ENCODE measurements at places on chromosomes 3 and 15. TPM values are rescaled to one million over a fixed set of nuclear protein-coding genes. Genes with fewer than 3 reads are reported as not detected.
A peak's percentile ranks its signal among the peaks of the same experiment; 100 is the strongest.

DNA sequence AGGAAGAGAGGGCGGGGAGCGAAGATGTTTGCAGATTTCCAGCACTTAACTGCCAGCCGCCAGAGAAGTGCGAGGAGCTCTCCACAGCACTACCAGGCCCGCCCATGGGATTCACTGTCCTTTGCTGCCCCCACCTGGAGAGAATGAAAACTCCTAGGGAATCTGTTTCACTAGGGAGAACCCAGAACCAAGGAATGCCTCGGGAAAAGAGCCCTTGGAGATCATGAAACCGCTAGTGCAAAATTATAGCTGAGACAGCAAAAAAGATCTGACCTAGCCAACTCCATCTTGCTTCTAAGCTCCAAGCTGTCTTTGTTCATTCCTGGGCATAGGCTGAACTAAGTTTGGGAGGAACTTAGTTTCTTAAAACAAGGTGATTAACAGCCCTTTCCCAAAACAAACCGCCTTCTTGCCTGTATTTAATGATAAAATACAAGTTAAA lies 82.6 kb upstream of the GCNT3 start:
- DNase-seq = peak; percentile 58

DUOXA1 gene
- total RNA-seq = not detected

DNA sequence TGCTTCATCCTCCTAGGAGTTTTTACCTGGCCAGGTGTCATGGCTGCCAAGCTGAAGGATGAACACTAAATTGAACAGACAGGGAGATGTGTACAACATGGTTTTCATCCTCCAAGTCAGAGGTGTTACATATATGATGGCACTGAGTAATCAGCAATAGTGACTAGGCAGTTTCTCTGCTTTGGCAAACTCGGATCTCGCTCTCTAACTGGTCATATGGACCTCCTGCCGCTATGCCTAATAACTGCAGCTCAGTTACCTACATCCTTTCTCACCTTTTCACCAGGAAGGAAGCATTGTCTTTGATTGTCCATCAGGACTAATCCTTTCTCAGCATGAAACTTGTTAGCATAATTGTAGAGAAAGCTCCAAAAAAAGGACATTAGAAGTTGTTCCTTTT lies 175.9 kb upstream of the PLSCR5 start:
- DNase-seq = no peak

- no peak for DNase-seq
Observed at GRCh38 chr15:99682455-99682854, 50.8 kb downstream of the LYSMD4 start.

- no peak for DNase-seq
Observed at GRCh38 chr3:14289590-14290461, 111.2 kb downstream of the LSM3 start.

TMEM212 gene
- total RNA-seq = not detected

- no peak for DNase-seq
Observed at GRCh38 chr15:39365161-39365560, 215.7 kb upstream of the THBS1 start.

DNA sequence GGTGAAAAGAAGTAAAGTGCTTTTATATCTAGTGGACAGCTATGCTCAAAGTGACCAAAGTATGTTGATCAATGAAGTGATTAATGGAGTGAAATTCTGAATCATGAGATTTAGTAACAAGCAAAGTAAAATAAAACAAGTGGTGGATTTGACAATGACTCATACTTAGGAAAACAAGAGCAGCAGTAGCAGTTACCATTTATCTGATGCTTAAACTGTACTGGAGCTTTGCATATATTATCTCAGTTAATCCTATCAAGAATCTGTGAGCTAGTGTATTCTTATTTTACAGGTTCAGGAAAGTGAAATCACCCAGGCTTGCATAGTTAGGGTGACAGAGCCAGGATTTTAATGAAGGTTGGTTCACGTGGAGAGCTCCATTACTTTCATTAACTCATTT lies 50.6 kb upstream of the SPATA16 start:
- no peak for DNase-seq

REC114 gene
- not detected for total RNA-seq

ANKDD1A gene
- 10.9 TPM for total RNA-seq

DNA sequence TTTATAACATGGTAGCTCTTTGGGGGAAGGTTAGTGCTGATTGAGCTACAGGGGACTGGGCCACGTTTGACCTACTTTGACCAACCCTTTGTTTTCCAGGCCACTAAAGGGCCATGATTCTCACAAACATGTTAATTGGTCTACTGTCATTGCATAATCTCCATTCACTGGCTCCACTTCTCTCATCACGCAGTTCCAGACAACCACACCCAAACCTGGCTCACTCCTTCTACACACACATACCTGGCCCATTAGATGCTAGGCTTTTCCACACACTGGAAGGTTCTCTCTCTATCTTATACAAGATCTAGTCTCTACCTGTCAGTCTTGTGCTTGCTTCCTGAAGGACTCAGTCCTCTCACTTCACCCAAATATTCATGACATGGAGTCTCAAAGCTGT lies 15.9 kb downstream of the TGM5 start:
- DNase-seq = no peak

CCR5 gene
- 44.3 TPM for total RNA-seq

SGO1 gene
- total RNA-seq = 28.8 TPM

SYNM gene
- 6.7 TPM for total RNA-seq

DNA sequence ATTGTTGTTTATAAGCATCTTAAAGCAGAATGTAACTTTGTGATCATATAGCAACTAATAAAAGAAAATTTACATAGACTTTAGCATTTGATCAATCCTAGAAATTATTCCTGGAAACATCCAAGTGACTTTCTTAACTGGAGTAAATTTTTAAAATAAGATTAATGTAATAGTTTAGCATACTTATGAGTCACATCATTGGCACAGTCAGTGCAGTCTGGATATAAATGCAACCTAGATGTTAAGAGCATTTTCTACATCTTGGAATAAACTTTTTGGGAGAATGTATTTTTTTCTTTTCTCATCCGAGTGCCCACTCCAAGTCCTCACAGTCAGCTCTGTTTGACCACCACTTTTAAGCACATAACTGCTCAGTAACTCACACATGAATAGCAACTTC lies 324.6 kb upstream of the PLSCR5 start:
- DNase-seq = no peak

EFL1 gene
- 24.2 TPM for total RNA-seq

PDE12 gene
- 27.3 TPM for total RNA-seq

SLC6A1 gene
- not detected for total RNA-seq

GRCh38 chr3:458653-459310 lies 262.2 kb downstream of the CHL1 start:
- no peak for DNase-seq
